ENCODE measurements at places on chromosomes 13 and 19. TPM values are rescaled to one million over a fixed set of nuclear protein-coding genes. Genes with fewer than 3 reads are reported as not detected.

DNA sequence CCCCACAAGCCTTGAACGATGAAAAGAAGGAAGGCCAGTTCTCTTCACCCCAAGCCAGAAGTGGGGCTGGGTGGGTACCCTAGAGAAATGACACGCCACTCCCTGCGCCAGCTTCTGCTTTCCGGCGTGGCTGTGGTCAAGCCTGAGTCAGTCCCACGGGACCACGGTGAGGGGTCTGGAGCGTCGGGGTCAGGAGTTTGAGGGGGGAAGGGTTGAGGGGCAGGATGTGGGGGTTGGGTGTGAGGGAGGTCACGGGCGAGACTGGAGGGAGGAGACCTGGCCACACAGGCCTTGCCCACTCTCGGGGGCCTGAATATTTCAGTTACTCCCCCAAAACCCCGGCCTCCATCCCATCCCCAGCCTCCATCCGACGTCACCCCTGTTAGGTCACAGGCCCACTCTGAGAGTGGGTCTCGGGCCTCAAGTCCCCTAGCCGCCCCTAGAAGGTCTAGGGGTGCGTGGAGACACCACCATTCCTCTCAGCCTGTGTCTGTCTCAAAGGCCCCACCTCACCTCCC lies 500 bp upstream of the IFI30 start:
- ATAC-seq, result peak; percentile 29

DNA sequence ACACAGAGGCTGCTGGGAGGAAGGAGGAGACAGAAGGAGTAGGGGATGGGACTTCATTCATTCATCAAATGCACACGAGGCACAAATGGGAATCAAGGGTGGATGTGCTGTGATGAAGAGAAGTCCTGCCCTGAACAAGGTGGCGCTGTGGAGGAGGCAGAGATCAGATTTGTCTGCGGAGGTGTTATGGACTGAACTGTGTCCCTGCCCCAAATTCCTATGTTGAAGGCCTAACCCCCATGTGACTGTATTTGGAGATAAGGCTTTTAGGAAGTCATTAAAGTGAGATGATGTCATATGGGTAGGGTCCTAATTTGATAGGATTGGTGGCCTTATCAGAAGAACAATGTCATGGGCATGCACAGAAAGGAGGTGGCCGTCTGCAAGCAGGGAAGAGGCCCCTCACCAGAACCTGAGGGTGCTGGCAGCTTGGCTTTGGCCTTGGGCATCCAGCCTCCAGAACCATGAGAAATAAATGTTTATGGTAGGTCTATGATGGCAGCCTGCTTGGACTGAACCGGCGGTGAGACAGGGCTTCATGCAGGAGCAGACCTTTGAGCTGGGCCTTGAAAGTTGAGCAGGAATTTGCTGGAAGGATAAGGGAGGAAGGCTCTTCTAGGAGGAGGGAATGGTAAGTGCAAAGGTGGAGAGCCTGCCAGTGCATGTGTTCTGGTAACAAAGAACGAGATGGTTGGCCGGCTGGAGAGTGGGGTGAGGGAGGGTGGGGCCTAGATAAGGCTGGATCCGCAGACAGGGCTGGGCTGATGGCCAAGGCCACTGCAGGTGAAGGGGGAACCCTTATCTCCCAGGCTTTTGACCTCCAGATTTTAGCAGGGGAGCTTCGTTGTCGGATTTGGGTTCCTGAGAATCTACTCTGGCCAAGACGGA lies 2.7 kb upstream of the CEBPA start:
- ATAC-seq, result no peak

GRCh38 chr13:74726206-74726605 lies 592.0 kb upstream of the KLF12 start:
- no peak for ATAC-seq

TBC1D4 gene
- total RNA-seq, result 28.0 TPM

DNA sequence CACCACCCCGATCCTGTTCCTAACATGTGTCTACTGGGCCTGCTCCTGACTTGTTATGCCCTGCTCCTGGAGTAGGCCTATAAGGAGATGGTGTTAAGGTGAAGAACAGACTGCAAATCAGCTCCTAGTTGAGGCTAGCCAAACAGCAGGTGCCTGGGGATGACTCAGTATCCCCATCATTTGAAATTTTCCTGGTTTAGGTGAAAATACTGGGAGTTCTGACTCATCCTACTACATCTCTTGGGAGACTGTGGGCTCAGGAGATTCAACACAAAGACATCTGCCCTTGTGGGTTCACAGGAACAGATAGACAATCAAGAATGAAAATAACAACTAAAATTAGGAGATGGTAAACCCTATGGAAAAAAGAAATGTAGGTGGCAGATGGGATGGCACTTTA lies 41.2 kb downstream of the BRD4 start:
- no peak for ATAC-seq

DNA sequence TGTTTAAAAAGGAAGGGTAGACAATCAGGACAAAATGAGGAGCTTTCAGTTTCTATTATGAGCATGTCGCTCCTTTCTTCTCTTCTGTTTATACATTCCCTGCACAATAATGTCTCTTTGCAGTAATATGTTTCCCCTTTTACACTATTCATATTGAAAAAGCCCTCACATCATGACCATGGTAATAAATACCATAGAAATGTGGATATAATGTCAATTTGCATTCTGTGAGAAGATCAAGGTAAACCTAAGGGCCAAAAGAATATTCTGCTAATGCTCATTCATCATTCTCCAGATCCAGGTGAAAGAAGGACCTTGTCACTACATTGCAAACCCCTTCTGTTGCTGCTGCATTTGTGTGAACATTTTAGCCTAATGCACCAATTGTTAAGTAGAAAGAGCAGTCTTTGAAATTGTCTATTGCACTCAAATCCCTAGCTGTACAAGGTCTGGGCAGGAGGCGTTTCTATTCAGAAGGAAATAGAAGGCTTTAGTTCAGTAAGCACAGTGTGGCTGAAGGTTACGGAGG lies 117.6 kb upstream of the SOX21 start:
- ATAC-seq, result no peak

PSG2 gene
- total RNA-seq, result not detected

DNA sequence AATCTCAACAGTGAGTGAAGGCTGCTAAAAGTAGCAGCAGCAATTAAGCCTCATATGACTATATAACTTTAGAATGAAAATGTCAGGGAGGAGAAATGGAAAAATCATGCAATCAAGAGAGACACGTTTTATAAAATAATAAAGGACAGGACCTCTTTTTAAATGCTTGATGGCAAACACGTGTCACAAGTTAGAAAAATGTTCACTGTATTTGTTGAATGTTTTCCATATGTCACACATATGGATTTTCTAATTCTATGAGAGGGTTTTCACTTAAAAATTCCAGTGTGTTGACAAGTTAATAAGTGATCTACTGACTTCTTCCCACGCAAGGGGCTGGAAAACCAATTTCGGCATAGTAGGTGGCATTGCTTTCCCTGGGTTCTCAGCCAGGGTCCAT lies 27.7 kb upstream of the KCTD12 start:
- ATAC-seq, result no peak

- no peak for ATAC-seq
These were observed 53.1 kb downstream of the FGF9 start for GRCh38 chr13:21723807-21724505.

NLRP4 gene
- total RNA-seq, result not detected

GRCh38 chr13:24860770-24861169 lies 96.8 kb downstream of the RNF17 start:
- no peak for ATAC-seq

HSD17B14 gene
- 10.4 TPM for total RNA-seq

DNA sequence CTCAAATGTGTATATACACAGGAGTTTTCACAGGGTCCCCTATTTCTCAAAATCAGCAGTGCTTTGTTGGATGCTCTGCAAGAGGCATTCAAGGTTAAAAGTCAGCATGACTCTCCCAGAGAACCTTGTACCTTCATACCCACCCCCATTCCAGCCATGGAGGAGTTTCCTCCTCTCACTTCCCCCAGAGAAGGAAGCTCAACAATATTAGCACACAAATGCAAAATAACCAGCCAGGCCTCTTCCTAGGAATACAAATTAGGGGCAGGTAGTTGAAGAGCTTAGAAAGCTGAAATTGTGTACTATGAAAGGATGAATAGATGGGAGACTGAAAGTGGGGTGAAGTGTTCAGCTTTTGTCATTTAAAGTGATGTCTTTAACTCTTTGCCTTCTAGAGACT lies 43.8 kb downstream of the SPRY2 start:
- ATAC-seq, result no peak

CALR3 gene
- total RNA-seq, result not detected

- peak; percentile 85 for ATAC-seq
These were observed 502.3 kb downstream of the KCTD12 start for GRCh38 chr13:76383676-76384461.

C19orf38 gene
- total RNA-seq, result 0.89 TPM

DNA sequence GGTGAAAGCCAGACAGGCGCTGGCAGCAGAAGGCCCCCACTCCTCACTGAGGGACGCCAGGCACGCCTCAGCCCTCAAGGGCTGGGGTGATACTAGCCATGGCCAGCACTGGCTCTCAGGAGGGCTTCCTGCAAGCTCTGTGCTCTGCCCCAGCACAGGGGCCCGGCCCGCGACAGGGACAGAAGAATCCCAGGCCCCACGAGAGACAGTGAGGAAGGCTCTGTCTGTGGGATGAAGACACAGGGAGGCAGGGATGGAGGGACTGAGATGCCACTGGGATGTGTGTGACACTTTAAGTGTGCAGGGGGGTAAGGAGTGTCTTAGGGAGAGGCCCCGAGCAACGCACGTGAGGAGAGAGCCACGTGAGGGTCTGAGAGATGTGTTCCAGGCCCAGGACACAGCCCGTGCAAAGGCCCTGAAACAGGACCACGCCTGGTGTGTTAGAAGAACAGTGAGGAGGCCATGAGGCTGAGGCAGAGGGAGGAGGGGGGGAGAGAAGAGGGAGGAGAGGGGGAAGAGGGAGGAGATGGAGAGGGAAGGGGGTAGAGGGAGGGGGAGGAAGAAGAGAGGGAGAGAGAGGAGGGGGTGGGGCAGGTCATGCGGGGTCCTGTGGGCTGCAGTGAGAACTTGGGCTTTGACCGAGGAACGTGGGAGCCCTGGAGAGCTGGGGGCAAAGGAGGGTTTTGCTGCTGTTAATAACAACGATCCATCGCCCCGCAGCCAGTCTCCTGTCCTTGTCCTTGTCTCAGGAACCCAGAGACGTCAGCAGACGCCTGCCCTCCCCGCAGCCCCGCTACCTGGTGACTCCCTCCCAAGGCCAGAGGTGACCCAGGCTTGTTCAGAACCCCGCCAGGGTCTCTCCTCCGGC lies 7.2 kb downstream of the RPL36 start:
- no peak for ATAC-seq

DNA sequence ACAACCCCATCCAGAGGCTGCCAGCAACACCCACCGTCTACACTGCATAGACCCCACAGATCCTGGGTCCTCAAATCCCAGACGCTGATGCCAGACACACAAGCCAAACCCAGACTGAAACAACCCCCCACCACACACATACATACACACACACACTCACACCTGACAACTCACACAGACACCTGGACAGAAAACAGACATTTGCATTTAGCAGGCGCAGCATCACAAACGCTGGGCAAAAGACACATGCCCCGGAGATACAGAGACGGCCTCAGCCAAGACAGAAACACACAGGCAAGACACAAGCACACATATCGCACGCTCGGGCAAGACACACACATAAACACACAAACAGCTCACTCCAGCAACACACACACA lies 1.3 kb downstream of the BBC3 start:
- no peak for ATAC-seq

Data from gastroesophageal sphincter (tissue), 4 donors.